EH (cell line): ENCODE measurements at places on chromosomes 6 and 20.
A peak's percentile ranks its signal among the peaks of the same experiment; 100 is the strongest.

DNA sequence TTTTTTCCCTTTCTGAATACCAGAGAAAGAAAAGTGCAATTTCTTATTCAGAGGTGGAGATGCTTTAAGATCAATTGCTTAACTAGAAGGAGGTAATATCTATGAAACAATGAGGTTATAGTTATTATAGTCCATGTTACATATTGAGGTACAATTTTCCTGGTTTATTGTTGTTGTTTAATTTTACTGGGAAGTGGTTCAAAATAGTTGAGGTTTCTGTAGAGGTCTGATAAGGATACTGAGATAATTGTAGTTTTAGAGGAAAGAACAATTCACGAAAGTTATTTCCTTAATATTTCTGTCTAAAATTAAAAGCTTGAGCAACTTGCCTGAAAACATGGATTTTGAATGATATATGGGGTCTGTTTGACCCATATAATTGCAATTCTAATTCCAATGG lies 51.4 kb downstream of the DOK5 start:
- no peak for DNase-seq

DNA sequence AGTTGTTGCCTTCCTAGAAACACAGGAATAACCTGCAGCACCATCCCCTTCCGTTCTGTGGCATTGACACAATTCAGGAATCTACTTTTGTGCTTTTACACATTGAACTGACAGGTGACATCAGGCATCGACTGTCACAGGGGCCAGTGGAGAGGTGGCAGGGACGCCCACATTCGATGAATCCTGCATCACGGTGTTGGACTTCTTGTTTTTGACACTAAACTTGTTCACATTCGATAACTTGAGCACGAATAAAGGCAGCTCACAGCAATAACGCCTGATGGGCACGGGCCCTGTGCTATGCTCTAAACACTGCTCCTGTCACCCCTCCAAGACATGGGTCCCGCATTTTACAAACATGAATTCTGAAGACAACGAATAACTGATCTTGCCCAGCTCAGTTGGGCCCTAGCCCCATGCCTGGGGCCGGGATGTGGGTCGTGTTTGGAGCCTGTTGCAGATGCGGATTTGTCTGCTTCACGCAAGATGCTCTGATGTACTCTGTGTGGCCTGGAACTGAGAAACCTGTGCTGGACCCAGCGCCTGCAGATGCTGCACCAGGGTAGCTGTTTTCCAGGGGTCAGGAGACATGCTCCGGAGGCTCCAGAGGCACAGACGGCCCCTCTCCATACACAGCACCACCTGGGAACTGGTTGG lies 75.7 kb downstream of the TTLL2 start:
- DNase-seq = no peak

- peak; percentile 41 for DNase-seq
Measured at GRCh38 chr6:113187661-113188060, 669.5 kb upstream of the MARCKS start.

- no peak for DNase-seq
Measured at GRCh38 chr20:20694591-20694990, 17.9 kb downstream of the RALGAPA2 start.

DNA sequence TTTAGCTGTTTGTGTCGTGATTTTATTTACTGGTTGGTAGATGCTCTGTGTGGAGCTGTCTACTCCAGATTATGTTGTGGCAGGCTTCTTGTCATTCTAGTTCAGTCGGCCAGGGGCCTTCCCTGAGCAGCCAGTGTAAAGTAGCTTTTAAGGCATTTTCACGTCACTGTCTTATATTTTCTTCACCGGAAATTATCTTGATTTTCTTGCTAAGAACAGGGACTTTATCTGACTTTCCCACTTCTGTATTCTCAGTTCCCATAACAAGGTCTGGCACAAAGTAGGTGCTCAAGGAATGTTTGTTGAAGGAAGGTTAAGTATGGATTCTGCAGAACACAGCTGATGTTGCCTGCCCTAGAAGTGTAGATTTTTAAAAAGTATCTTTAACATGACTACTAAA lies 868 bp downstream of the LTV1 start:
- DNase-seq = peak; percentile 21

DNA sequence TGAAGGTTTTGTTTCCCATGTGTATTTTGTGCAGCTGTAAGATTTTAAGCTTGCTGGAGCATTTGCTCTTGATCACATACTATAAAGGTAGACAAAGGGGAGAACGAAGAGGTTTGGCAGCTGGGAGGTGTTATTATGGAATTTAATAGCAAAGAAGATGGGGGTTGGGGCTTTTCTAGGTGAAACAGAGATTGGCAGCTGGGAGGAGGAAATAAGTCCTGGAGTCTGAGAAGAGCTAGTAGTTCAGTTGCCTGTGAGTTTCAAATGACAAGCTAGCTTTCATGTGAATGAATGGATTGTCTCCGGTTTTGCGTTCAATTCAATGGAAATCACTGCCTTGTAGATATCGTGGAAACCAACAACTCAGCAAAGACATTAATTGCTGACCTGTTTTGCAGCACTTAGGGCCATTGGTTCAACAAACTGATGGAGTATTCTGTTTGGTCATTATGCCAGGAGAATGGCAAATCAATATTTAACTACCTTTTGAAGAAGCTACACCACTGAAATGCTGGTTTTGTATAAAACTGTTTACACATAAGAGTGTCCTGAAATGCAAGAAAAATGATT lies 38.1 kb upstream of the FLRT3 start:
- no peak for DNase-seq

GRCh38 chr20:46060301-46060881 lies 29.4 kb downstream of the NCOA5 start:
- peak; percentile 13 for DNase-seq
